ENCODE measurements at places on chromosomes 12 and 14.

GRCh38 chr14:76541594-76542219 lies 165.8 kb downstream of the ESRRB start:
- DNase-seq: no peak

GRCh38 chr12:52199294-52199919 lies 7.6 kb upstream of the KRT80 start:
- no peak for DNase-seq

DNA sequence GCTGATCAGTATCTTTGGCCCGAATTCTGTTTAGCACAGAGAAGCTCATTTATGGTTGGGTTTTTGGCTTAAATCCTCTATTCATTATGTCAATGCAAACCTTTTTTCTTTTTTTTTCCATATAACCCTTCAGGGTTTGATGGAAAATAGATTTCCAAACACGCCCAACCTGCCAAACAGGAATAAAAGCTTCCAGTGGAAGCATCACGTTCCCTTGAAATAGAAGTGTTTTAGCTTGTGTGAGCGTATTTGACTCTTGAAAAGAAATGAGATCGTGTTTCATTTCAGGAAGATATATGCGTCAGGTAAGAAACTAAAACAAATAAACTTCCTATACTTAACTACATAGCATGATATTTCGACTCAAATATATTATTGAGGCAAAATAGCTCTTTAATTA lies at the start of gene PIK3C2G:
TSS of gene PIK3C2G (plus strand) at position 246 of the 400 bp plus-strand sequence. CDS start 20,564 bp downstream, outside the sequence.
- DNase-seq: no peak

DNA sequence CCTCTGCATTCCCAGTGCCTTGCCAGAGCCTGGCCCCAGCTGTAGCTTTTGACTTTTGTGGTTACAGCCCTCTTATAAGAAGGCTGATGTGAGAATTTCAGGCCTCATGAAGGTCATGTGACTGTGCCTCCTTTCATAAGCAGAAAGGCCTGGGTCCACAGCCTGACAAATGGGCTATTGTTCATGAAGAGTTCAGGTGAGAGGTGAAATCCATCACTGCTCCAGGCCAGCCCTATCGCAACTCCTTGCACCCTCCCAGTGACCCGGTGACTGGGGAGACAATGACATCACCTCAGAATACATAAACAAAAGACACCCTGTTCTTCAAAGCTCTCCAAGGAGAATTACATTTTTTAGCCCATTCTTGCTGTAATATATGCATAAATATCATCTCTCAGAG lies 321.5 kb downstream of the PCNX1 start:
- DNase-seq: no peak

DNA sequence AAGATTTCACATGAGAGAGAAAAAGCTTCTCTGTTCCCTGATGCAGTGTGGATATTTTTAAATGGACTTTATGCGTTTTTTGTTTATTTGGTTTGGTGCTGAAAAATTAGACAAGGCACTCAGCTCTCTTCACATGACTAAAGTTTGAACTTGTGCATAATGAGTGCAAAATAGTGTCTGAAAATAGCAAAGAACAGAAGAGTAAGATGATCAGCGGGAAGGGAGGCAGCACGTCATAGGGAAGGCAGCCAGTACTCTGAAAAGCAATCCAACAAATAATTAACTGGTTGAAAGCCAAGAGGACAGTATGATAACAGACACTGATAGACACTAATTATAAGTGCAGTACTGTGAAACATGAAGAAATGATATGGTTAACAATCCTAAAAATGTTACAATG lies 46.6 kb upstream of the CDKN3 start:
- no peak for DNase-seq

DNA sequence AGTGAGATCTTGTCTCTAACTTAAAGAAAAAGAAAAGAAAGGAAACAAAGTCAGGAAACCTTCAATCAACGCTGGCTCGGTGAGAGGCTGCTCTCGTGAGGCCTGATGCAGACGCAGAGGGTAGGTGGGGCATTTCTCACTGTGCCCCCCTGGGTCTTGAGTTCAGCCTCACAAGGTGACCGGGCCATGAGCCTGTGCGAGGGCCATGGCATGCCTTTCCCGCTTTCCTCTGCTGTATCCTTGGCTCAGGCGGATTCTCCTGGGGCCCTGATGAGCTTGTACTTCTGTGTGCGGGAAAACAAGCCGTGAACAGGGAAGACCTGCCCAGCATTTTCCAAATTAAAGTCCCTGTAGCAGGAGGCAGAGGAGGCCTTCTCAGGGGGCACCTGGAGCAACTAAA lies 20.2 kb downstream of the ADGRD1 start:
- DNase-seq: no peak

GRCh38 chr14:94046696-94047250 lies 20.6 kb downstream of the OTUB2 start:
- no peak for DNase-seq

- DNase-seq: no peak
Measured at GRCh38 chr14:58765418-58765831, 127.7 kb downstream of the DACT1 start.

- DNase-seq: no peak
Measured at GRCh38 chr12:26891704-26892103, 46.1 kb downstream of the INTS13 start.

GRCh38 chr14:97887690-97888089 lies 1090.5 kb downstream of the VRK1 start:
- no peak for DNase-seq

DNA sequence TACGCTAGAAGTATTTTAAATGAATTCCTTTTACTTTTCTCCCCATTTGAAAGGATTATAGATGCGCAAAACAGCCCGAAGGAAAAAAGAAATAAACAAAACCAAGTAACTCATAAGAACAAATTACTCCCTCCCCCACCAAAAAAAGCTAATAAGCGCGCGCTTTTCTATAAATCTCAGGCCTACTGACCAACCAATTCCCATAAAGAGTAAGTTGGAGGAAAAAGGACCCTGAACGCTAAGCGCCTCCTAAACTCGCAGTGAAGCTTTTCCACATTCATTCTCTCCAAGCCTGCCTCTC lies 588 bp downstream of the MBIP start:
- DNase-seq: no peak

DNA sequence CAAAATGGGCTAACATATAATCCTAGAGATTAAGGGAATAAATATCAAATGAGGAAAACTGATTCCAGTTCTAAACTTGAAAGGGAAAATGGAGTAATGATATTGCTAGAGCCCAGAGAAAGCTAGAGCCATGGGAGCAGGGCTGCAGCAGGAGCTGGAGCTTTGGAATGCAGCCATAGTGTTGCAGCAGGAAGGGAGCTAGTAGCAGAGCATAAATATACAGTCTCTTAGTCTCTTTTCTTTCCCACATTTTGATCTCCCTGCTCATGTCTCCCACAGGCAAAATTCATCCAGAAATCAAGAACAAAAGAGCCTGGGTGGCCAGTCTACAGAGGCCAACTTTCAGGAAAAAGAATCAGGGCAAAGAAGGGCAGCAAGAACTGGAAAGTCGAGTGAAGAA lies 253.7 kb downstream of the ATXN7L3B start:
- DNase-seq: no peak

- DNase-seq: no peak
Measured at GRCh38 chr12:54740882-54741281, 92.7 kb upstream of the DCD start.

- DNase-seq: no peak
Measured at GRCh38 chr14:76919431-76920330, 93.5 kb downstream of the LRRC74A start.

DNA sequence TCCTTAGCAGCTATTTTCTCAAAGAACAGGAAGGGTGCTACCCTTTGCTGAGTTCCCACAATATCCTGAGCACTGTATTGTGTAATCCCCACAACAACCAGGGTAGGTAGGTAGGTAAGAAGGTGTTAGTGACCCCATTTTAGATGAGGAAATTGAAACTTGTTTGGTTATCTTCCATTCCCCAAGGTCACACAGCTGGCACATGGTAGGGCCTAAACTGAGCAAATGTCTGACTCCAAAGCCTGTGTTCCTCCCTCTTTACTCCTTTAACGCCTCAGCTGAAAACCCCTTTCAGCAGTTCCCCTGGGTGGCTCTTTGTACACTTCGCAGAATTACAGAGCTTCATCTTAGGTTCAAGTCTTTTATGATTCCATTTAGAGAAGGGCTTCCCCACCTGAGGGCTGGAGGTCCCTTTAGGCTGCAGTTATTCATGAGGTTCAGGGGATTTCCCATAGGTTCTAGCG lies 26.5 kb upstream of the RIC8B start:
- no peak for DNase-seq

DNA sequence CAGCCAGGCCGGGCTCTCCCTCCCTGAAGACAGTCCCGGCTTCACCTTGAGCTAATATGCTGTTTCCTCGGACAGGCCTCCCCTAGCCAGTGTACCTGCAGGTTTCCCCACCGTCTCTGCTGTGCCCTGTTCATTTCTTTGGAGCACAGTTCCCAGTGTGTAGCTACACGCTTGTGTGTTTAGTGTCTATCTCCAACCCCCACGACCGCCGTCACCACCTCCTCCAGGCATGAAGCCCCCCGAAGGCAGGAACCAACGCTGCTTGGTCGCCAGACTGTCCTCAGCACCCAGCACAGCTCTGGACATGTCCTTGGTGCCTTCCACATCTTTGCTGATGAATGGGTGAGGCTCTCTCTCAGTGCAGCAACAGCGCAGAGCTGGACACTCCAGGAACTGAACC lies 26.2 kb upstream of the PLEKHG6 start:
- DNase-seq: no peak

DNA sequence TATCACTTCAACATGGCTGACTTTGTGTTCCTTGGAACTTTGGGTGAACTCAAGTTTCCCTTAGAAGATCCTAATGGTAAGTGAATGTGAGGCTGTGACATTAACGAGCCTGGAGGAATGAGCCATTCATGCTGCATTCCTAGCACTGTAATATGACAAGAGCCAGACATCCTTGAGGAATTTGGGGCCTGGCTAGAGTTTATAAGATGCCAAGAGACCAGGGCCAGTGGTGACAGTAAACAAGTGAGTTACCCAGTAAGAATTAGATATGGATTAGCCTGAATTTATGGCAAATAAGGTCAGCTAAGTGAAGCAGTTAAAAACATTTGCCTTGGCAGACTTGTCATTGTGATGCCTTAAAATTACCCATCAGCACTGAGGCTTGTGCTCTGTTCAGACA lies 232.4 kb downstream of the AKAP6 start:
- no peak for DNase-seq

DNA sequence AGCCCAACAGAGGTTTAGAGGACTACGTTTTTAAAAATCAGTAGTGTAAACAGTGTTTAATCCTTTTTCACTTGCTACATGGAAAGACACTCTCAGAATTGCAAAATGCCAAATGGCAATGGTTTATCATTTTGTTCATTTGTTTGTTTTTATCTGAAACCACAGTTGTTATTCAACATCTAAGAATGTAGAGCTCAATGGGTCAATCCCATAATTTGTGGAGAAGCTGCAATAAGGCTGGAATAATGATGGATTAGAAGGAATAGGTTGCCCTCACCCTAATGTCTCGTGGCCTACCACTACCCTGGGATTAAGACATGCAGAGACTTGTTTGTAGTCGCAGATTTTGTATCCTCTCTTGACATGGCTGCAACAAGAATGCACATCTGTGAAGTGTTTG lies 115.7 kb downstream of the LLPH start:
- no peak for DNase-seq

DNA sequence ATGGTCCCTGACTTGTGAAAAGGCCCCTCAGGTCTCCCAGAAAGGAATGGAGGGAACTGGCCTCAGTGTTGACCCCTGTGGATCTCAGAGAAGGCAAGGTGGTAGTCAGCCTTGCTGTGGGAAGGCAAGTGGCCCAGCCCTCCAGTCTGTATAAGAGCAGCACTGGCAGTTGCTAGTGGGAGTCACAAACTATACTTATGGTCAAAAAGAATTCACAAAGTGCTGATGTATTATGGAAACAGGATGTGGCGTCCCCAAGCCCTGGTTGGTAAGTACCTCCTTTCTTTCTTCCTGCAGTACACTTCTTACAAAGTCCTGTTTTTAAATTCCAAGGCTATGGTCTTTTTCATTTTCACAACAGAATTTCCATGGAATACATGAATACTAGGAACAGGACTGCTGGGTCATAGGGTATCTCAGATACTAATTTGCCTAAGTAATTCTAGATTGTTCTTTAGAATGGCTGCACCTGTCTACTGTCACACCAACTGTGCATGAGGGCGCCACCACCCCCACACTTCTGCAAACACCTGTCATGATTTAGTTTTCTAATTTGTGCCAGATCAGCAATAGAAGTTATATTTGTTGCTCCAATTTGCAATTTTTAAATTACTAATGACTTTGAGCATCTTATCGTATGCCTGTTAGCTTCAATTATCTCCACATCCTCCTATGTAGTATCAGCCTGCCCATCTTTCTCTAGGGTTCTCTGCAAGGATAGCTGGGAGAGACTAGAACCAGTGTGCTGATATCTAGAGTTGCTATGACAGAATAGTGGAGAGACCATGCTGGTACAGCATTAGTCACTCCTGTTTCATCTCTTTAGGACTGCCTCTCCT lies 40.7 kb upstream of the TMEM263 start:
- no peak for DNase-seq

- DNase-seq: no peak
Measured at GRCh38 chr14:98167275-98167674, 1104.7 kb downstream of the BCL11B start.

- DNase-seq: no peak
Measured at GRCh38 chr12:59294221-59294620, 301.6 kb upstream of the SLC16A7 start.

DNA sequence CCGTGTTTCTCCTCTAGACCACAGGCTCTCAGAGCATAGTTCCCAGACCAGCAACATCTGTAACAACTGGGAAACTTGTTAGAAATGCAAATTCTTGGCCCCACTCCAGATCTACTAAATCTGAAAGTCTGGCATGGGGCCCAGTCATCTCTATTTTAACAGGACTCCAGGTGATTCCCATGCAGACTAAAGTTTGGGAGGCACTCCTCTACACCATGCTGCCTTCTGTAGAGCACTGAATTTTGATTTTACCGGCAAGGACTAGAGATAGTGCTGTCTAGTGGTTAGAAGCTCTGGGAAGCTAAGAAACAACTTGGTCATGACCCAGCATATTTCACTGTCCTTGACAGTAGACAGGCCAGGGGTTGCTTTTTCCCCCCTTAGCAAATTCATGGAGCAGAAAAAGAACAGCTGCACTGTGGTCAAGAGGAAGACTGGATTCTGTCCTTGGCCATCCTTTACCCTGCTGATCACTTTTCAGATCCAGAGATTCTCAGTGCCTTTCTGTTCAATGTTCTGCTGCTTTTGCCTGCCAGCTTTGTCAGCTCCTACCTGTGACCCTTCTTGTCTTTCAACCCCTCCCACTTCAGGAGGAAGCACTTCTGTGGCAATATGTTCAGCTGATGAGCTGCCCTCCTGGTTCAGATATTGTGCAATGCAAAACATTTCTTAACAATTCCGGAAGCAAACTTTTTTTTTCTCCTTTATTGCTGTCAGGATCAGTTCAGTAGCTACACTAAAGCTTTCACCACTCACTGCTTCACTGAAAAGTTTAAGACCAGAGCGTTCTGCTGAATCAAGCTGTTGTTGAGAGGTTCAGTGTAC lies 133.8 kb upstream of the NUDT4 start:
- DNase-seq: no peak

DNA sequence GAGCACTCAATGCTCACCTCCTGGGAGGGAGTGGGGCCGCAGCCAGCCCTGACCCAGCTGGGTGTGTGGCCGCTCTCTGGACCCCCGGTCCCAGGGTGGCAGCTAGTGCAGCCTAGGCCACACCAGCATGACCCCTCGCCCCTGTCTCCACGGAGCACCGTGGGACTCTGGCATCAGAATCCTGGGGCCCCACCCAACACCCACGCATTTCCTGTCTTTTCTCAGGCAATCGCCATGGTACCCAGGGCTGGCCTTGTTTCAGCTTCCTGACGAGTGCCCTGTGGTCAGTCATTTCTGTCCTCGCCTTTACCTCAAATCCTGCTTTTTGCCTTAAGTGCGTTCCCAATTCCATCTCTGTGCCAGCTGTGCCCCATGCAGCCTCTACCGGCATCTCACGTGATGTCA lies 15.9 kb downstream of the PACS2 start:
- no peak for DNase-seq

All from esophagus squamous epithelium (tissue), 5 donors.